ENCODE measurements at places on chromosomes 13 and 19.

DNA sequence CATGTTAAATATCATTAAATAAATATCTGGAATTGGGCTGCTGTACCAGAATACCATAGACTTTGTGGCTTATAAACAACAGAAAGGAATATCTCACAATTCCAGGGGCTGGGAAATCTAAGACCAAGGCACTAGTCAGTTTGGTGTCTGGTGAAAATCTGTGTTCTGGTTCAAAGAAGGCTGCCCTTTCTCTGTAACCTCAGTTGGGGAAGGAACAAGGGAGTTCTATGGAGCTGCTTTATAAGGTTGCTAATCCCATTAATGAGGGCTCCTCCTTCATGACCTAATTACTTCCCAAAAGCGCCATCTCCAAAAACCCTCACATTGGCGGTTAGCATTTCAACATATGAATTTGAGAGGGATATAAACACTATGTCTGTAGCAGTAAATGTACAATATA lies 480.9 kb downstream of the GPC5 start:
- DNase-seq: no peak

DNA sequence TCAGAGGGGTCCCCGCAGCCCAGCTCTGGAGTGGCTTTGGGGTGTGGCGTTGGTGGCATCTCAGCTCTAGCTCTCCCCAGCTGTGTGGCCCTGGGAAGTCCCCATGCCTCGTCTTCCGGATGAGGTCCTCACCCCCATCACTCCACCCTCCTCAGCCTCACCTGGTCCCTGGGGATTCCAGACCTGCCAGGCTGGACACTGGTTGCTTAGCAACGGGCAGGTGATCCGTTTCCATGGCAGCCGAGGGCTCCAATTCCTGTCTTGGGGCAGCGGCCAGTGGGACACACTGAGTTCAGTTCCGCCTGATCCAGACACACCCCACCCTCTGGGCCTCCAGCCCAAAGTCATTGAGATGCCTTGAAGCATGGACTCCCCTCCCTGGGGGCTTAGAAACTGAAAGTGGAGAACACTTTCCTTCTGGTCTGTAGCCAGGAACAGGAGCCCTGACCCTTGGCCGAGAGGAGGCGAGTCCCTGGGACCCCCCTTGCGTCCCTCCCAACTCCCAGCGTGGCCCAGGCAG lies 7.7 kb upstream of the MISP start:
- DNase-seq: no peak

DNA sequence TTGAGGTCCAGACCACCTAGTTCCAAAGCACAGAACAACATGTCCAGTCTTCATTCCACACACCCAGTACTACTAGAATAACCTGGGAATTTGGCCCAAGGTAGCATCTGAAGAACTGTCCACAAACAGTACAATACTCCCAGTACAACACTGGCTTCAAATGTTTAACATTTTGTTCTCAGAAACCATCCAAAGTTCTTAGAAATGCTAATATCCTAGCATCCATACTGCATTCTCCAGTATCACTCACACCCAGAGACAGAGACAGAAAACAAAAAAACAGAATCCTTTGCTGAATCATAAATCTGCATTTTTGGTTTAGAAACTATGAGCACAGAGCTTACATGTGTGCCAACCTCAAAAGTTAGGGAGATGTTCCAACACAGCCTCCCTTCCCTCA lies 490.8 kb downstream of the FOXO1 start:
- DNase-seq: no peak

DNA sequence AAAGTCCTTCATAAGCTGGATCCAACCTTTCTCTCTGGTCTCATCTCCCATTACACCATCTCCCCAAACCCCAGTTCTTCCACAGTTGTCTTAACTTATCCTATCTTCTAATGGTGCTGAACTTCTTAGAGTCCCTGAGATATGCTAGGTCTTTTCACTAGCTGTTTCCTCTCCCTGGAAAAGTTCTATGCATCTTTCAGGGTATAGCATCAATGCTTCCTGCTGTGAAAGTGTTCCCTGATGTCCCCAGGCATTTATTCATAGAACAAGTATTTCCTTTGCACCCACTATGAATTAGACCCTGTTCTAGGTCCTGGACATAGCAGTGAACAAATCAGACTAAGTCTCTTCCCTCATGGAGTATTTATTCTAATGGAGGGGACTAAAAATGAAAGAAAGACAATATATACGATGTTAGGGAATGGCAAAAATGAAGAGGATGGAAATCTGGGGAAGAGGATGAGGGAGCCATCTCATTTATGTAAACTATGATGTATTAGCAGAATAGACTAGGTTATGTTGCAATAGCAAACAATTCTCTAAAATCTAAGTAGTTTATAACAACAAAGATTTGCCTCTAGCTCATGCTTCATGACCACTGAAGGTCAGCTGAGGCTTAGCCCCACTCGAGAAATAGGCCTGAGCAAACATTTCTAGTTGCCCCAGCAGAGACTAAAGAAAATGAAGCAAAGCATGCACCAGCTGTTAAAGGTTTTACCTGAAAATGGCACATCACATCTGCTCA lies 120.0 kb downstream of the CYSLTR2 start:
- DNase-seq: no peak

- peak; percentile 19 for DNase-seq
These were observed 11.4 kb downstream of the CARD8 start for GRCh38 chr19:48244281-48244680.

DNA sequence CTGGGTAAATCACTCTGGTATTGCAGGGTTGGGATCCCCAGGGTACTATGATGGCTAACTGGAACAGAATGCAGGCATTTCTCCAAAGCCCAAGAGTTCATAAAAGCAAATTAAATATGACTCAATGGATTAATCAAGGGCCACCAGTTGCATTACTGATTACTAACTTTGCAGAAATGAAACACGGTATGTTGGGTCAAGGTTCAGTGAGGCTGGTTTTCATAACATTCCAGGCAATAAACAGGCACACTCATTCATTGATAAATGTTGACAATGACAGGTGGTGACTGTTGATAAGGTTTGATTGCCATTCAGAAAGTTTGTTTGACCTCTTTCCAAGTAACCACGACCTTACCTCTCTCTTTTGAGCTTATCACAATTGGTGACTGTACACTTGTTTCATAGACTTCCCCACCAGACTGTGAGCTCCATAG lies 506 bp upstream of the AP1M1 start:
- DNase-seq: no peak

- DNase-seq: no peak
These were observed 20.6 kb upstream of the SLC46A3 start for GRCh38 chr13:28739376-28739775.
